Stimulated activated CD8-positive, alpha-beta memory T cell treated with anti-CD3 and anti-CD28 coated beads, Interleukin-15, amount 100 ng/mL, for 48 hours (primary cell): ENCODE measurements at places on chromosomes 2 and 18.

DNA sequence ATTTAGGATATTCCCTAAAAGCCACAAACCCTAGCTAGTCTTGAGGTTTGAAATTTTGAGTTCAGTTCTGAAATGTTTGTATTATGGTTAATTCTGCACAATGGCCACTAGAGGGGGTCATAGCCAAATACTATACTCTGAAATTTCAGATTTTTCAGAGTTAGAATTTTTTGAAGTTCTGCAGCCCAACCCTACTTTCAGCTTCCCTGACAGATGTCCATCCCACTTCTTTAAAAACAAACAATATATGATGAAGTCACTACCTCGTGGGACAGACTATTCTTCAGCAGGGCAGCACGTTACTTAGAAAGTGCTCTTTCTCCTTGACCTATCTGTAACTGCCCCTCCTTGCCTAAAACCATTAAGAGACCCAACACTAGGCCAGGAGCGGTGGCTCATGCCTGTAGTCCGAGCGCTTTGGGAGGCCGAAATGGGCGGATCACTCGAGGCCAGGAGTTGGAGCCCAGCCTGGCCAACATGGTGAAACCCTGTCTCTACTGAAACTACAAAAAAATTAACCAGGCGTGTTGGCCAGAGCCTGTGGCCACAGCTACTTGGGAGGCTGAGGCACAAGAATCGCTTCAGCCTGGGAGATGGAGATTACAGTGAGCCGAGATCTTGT is 48.2 kb upstream of the PAPOLG start:
- no peak for DNase-seq

DNA sequence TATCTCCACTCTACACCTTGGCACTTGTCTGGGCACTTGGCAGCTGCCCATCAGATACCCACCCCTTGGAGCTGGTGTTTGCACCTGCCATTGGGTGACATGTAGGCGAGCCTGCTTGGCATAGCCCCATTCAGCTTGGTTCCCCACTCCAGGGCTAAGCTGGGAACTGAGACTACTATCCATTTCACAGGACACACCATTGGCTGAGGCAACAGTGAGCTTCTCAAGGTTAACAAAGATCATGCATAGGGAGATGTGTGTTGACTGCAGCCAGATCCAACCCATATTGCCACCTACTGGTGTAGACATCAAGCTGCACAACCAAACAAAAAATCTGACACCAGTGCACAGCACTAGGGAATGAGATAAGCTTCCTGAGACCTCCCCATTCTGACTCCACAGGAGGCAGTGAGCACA is 1389.8 kb upstream of the TMEFF2 start:
- DNase-seq: no peak

GRCh38 chr2:216279459-216279858 is 92.8 kb downstream of the MARCHF4 start:
- DNase-seq: no peak

DNA sequence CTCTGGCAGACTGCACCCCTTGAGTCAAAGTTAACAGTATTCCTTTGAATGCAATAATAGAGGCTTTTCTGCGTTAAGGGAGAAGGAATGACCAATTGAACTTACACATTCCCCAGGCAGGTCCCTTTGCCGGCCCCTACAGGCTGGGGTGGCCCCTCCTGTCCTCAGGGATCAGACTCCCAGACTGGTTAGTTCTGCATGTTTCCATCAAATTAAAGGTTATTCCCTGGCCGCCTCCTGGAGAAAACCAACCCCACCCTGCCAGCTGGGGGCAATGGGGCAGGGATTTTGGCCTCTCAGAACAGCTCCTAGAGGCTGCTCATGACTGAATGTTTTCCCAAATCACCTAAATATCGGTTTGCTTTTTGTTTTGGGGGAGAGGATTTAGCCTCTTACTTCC is 199.6 kb downstream of the MGAT5 start:
- DNase-seq: no peak

- no peak for DNase-seq
Observed at GRCh38 chr2:125874564-125874963, 781.4 kb upstream of the GYPC start.

DNA sequence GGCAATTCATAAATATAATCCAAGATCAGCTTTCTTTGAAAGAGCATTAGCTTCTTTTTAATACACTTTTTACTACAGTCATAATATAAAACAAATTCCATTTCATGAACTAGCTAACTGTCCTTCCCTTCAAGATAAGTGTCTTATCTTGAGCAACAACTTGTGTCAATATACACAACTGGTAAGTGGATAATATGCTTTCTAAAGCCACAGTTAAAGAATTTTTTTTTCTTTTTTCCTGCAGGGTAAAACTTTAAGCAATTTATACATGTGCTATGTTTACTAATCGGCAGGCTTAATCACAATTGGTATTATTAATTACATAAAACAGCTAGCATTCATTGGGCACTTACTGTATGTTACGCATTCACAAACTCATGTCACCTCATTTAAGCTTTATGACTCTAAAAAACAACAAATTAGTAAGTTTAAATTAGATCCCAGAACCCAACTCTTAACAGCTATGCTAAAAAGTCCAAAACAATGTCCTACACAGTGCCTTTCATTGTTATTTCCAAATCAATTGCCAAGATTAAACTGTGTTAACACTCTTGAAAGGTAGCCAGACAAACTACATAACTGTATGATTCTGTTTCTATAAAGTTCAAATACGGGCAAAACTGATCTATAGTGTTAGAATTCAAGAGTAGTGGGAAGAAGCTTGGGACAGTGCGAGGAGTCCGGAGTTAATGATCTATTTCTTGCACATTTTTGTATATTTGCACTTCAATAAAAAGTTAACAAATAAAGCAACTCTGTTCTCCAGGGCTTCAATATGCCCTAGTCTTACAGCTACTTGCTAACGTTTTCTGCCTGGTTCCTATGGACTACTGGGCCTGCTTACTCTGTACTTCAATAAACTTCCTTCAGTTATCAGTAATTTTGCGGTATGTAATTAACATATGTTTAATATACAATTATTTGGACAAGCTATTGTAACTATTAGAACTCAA is 6.0 kb downstream of the TXNL1 start:
- DNase-seq: no peak

DNA sequence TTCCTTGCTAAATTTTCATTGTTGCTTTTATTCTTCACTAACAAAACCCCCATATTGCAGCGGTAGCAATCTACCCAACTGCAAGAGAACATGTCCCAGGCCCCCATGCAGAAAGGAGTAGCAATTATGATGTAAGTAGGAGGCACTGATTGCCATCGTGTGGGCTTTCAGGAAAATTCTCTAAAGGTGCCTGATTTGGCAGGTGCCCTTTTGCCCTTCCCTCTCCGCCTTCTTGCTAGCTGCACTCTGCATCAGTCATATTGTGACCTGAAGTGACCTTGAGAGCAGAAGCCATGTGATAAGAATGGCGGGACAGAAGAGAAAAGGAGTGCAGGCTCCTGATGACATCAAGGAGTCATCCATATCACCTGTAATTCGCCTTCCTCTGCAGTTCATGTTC is 112.1 kb downstream of the NCKAP5 start:
- no peak for DNase-seq

DNA sequence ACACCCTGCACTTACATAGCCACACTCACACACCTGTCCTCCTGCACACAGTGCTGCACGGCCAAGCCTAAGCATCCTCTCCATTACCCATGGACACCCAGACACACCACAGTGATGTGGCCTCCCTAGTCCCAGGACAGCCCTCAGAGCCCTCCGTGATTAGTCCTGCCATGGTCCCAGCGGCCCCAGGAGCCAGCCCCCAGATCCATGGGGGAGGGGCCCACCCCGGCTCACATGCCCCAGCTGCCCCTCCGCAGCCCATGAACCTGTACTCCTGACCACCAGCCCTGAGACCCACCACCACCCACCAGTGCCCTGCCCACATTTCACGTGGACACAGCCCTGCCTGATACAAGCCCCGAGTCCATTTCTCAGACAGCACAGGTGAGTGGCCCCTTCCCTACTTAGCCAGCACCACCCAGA is 8.1 kb upstream of the DUSP2 start:
- no peak for DNase-seq

DNA sequence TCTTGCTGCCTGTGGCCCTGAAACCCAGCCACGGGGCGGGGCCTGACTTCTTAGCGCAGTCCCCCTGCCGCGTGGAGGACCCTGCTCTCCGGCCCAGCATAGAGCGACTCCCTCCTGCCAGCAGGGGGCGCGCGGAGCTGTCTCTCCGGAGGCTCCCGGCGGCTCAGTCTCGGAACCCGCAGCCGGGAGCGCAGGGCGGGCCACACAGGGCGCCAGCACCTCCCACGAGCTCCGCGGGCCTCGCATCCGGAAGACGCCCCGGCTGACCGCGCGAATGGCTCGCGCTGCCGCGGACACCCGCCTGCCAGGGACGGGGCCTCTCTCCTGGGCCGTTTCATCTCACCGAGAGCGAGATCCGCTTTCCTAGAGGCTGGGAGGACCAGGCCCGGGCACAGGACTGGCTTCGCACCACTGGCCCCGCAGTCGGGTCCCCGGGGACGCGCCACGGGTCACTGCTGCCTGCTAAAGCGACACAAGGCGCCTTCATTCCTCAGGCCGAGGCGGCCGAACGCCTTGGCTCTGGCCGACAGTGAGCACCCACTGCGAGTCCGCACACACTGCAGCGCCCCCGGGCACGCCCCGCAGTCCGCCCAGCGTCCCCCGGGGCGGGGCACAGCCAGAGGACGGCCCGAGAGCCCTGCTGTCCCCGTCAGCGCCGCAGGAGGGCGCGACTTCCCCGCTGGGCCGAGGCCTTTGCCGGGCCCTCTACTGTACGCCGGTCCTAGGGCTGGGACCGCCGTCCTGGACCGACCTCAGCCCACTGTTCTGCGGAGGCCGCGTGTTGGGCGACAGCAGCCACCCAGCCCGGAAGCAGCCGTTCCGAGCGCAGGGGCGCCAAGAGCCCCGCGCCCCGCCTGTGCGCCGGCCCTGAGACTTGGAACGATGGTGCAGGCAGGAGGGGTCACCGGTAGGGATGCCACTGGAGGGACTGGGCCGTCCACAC is 39.0 kb upstream of the ARHGEF4 start:
- DNase-seq: peak; percentile 86

- no peak for DNase-seq
Observed at GRCh38 chr2:227004482-227004881, 159.5 kb downstream of the COL4A4 start.

DNA sequence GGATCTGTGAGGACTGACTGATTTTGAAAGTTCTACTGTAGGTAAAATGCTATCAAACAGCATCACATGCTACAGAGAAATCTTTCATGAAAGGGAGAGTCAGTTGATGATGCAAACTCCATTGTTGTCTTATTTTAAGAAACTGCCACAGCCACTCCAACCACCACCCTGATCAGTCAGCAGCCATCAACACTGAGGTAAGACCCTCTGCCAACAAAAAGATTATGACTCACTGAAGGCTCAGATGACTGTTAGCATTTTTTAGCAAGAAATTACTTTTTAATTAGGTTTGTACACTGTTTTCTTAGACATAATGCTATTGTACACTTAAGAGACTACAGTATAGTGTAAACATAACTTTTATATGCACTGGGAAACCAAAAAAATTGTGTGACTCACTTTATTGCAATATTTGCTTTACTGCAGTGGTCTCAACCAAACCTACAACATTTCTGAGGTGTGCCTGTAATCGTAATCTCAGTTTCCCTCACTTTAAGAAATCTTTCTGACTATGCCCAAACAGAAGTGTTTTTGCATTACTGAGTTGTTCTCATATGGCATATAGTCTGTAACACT is 42.8 kb downstream of the METTL8 start:
- no peak for DNase-seq

GRCh38 chr18:38576349-38576748 is 1010.8 kb upstream of the CELF4 start:
- no peak for DNase-seq

GRCh38 chr2:117058366-117058765 is 756.1 kb upstream of the DDX18 start:
- DNase-seq: no peak

- peak; percentile 15 for DNase-seq
Observed at GRCh38 chr2:131105950-131106801, 1.0 kb downstream of the PLEKHB2 start.

DNA sequence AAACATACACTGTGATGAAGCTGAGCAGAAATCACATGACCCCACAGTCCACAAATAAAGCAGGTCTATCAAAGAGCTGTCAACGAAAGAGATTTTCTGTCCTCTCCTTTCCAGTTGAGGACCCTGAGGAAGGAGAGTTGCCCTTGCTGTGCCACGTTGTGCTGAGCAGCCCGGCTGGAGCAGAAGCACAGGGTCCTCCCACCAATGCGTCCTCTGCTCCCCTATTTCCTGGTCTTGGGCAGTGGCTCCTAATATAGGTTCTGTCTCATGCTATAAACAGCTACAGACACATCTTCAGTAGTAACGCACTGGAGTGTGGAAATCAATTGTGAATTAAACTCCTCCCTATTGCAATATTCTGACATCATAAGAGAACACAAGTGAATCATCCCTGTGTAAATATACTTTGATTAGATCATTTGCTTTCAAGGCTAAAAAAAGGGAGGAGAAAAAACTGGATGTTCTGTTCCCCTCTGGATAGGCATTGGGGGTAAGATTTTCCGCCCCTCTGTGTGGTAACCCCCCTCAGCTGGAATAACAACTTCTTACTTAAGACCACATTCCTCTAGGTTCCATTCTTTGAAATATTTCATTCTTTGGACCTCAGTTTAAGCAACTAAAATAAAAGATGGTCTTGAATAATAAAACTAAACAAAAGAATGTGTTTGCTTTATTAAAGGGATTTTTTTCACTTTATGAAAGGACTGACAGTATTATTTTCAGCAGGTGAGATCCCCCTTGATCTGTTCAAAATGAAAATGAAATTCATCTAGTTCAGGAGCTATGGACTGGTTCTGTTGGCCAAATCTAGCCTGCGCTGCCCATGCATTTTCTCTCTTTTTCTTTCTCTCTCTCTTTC is 8.3 kb upstream of the RHOB start:
- DNase-seq: no peak

- no peak for DNase-seq
Observed at GRCh38 chr2:111231532-111232252, 111.0 kb downstream of the BCL2L11 start.

GRCh38 chr18:76524900-76525698 is 30.1 kb upstream of the ZNF516 start:
- DNase-seq: no peak

GRCh38 chr2:19580264-19580663 is 221.8 kb upstream of the OSR1 start:
- no peak for DNase-seq

DNA sequence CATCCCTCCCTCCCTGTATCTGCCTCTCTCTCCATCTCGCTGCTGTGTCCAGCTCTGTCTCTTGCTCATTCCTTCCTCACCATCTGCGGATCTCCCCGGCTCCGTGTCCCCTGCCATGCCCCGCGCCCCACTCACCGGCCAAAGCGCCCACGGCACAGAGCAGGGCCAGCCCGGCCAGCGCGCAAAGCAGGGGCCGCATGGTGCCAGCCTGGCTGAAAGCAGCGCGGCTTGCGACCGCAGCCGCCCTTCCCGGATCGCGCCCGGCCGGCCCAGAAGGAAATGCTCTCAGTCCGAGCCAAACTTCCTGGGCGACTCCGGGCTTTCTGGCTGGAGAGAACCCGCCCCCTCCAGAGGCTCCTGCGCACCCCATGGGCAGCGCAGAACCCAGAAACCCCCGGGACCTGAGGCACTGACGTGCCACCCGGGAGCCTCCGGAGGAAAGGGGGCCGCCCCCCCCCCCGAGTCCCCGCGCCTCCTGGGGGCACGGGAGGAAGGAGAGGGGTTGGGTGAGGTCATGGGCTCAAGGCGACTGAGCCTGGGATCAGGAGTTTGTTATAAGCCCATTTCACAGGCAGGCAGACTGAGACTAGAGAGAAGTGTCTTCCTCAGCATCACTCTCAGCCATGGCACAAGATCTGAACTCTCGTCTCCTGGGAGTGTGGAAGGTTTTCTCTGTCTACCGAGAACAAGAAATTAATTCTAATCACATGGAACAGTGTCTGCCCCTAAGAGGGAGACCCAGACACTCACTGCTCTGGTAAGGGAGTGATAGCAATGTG is 45.2 kb upstream of the RAB6C start:
- DNase-seq: no peak
